ENCODE measurements at places on chromosomes 16 and 17. TPM values are rescaled to one million over a fixed set of nuclear protein-coding genes. Genes with fewer than 3 reads are reported as not detected.

DNA sequence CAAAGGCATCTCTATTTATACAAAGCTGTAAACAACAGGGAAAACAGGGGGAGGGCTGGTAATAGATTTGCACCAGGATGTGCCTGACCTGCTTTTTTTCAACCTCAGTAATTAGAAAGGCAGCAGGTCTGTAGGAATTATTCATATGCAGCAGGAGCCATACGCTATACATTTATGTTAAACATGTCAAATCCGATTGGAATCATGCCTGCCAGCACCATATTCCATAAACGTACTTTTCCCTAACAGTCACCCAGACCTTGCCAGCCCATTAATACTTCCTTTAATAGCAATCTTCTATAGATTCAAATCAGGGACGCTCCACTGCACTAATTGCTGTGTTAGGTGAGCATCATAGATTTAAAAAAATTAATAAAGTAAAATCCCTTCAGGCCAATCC is 223.9 kb downstream of the ZFHX3 start:
- no peak for DNase-seq
- H3K4me1 ChIP-seq: no peaks in the 10 kb centered on the region
- no peaks in the 10 kb centered on the region for H3K27me3 ChIP-seq
- H3K27ac ChIP-seq: no peak overlapping the region

The ADAD2 gene
- total RNA-seq: 1.9 TPM

DNA sequence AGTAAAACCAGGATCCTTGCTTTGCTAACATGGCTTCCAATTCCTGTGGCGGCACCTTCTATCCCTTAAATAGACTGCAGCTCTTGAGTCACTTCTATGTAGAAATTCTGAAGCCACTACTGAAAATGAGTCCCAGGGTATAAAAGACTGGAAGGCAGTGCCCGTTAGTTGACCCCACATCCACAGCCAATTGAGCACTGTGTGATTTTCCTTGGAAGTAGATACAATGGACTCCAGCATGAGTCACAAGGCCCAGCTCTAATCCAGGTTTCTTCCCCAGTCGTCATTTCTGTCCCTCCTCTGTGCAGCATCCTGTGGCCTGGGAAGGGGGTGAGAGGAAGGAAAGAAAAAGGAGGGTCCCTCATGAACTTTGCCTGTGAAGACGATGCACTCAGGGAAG is 69.5 kb downstream of the HLF start:
- H3K36me3 ChIP-seq: no peaks in the 10 kb centered on the region
- no peaks in the 10 kb centered on the region for H3K27me3 ChIP-seq
- no peaks in the 10 kb centered on the region for H3K4me1 ChIP-seq
- H3K27ac ChIP-seq: no peak overlapping the region

The OR2C1 gene
- total RNA-seq: not detected

GRCh38 chr17:27381007-27381501 is 75.2 kb upstream of the KSR1 start:
- no peaks in the 10 kb centered on the region for H3K36me3 ChIP-seq
- DNase-seq: peak; percentile 78
- no peaks in the 10 kb centered on the region for H3K27me3 ChIP-seq
- H3K4me1 ChIP-seq: peaks cover 25% of the 10 kb centered on the region

- H3K4me3 ChIP-seq: no peak overlapping the region
- no peak overlapping the region for H3K27ac ChIP-seq
- DNase-seq: no peak
- peaks cover 32% of the 10 kb centered on the region for H3K4me1 ChIP-seq
- no peaks in the 10 kb centered on the region for H3K27me3 ChIP-seq
Observed at GRCh38 chr17:38444151-38444550, 15.9 kb downstream of the ARHGAP23 start.

DNA sequence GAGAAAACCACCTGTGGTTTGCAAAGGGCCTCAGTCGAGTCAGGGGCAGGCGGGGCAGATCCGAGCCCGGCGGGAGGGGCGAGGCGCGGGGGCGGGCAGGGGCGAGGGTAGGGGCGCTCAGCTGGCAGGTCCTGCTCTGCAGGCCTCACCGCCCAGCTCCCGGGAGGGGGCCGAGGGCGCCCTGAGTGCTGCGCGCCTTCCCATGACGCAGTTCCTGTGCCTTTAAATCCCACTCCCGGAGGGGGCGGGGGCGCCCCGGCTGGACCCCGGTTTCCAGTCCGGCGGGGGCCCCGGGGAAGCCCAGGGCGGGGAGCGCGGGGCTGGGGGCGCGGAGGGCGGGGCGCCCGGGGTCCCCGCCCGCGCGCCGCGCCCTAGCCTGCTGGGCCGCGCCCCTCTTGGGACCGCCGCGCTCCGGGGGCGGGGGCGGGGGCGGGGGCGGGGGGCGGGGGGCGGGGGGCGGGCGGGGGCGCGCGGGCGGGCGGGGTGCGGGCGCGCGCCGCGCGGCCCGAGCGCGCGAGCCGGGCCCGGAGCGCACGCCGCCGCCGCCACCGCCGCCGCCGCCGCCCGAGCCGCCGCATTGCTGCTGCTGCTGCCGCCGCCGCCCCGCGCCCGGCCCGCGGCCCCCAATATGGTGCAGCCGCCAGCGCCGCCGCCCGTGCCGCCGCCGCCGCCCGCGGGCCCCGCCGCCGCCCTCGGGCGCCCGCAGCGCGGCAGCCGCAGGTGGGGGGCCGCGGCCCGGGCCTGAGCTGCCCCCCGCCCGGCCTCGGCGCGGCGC is at the start of gene JPH3:
Gene JPH3, plus strand, starts transcription at position 508 of the 775 bp plus-strand sequence. CDS start 639 bp downstream, outside the sequence.
- H3K27ac ChIP-seq: no peak within 1 kb of the TSS
- H3K36me3 ChIP-seq: no peaks in the 10 kb centered on the region
- peak within 1 kb of the TSS; percentile 36 for H3K4me3 ChIP-seq
- H3K27me3 ChIP-seq: peaks cover 87% of the 10 kb centered on the region

GRCh38 chr17:72266112-72266775 is 145.4 kb downstream of the SOX9 start:
- no peak overlapping the region for H3K4me3 ChIP-seq
- no peak overlapping the region for H3K27ac ChIP-seq
- H3K27me3 ChIP-seq: peaks cover 9% of the 10 kb centered on the region
- H3K36me3 ChIP-seq: no peaks in the 10 kb centered on the region
- H3K4me1 ChIP-seq: peaks cover 13% of the 10 kb centered on the region

DNA sequence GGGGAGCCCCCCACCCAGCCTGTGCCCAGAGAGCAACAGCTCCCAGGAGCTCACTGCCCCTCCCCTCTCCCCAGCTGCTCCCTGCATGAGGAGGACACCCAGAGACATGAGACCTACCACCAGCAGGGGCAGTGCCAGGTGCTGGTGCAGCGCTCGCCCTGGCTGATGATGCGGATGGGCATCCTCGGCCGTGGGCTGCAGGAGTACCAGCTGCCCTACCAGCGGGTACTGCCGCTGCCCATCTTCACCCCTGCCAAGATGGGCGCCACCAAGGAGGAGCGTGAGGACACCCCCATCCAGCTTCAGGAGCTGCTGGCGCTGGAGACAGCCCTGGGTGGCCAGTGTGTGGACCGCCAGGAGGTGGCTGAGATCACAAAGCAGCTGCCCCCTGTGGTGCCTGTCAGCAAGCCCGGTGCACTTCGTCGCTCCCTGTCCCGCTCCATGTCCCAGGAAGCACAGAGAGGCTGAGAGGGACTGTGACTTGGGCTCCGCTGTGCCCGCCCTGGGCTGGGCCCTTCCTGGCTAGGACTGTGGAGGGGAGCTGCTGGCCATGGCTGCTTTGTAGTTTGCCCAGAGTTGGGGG is 584 bp downstream of the TCAP start:
- no peak overlapping the region for H3K27ac ChIP-seq
- DNase-seq: no peak
- peaks cover 51% of the 10 kb centered on the region for H3K27me3 ChIP-seq
- H3K4me3 ChIP-seq: no peak overlapping the region
- H3K36me3 ChIP-seq: peaks cover 15% of the 10 kb centered on the region

The KRT33A gene
- 144 TPM for total RNA-seq

DNA sequence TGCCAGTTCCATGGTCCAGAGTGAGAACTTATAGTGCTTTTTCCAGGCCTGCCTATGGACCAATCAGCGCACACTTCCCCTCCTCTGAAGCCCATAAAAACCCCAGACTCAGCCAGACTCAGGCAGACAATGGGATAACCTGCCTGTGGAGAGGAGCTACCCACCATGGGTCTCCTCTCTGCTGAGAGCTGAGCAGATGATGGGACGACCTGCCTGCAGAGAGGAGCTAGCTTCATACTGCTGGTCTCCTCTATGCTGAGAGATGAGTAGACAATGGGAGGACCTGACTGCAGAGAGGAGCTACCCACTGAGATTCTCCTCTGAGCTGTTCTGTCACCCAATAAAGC is 144.7 kb downstream of the MYO1D start:
- H3K4me1 ChIP-seq: no peaks in the 10 kb centered on the region
- no peaks in the 10 kb centered on the region for H3K27me3 ChIP-seq
- H3K36me3 ChIP-seq: peaks cover 16% of the 10 kb centered on the region
- DNase-seq: no peak
- H3K27ac ChIP-seq: no peak overlapping the region

DNA sequence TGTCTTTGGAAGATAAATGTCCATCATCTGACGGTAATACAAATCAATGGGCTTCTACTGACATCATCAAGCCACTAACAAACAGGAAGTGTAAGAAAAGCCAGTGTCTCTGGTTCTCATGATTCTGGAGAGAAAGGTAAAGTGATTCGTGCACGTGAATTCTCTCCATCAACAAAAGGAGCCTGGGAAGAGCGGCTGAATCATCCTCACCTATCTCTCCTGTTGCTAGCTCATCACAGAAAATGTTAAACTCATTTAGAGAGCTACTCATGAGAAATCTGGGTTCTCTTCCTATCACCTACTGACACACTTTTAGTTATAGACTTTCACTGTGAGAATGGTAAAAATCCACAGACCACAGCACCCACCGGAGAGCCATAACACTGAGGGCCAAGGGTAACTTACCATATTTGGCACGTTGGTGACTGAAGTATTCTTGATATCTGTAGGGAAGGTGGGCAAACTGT is 70.3 kb downstream of the CREBBP start:
- no peak overlapping the region for H3K4me3 ChIP-seq
- peaks cover 26% of the 10 kb centered on the region for H3K36me3 ChIP-seq
- H3K27me3 ChIP-seq: no peaks in the 10 kb centered on the region
- H3K4me1 ChIP-seq: peaks cover 28% of the 10 kb centered on the region

DNA sequence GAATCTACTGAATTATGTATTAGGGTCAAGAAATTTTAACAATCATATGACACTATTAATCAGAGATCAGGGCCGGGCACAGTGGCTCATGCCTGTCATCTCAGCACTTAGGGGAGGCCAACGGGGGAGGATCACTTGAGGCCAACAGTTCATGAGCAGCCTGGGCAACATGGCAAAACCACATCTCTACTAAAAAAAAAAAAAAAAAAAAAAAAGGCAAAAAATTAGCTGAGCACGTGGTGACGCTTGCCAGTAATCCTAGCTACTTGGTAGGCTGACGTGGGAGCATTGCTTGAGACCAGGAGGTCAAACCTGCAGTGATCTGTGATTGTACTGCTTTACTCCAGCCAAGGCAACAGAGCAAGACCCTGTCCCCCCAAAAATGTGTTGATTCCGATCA is 52.5 kb upstream of the CLEC3A start:
- no peak overlapping the region for H3K4me3 ChIP-seq
- no peak for DNase-seq
- H3K27me3 ChIP-seq: no peaks in the 10 kb centered on the region
- H3K36me3 ChIP-seq: no peaks in the 10 kb centered on the region

DNA sequence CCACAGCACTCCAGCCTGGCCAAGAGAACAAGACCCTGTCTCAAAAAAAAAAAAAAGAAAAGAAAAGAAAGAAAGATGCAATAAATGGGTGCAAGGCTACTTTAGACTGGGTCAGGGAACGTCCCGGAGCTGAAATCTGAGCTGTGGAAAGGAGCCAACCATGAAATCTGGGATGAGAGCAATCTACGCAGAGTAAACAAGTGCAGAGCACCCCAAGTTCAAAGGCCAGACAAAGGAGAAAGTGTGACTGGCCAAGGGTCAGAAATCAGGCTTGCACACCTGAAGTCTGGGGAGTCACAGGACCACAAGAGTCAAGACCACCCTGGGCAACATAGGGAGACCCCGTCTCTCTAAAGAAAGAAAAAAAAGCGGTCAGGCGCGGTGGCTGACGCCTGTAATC is 2.8 kb downstream of the SHMT1 start:
- no peaks in the 10 kb centered on the region for H3K27me3 ChIP-seq
- no peak overlapping the region for H3K27ac ChIP-seq
- H3K4me3 ChIP-seq: no peak overlapping the region
- H3K36me3 ChIP-seq: peaks cover 16% of the 10 kb centered on the region
- peaks cover 19% of the 10 kb centered on the region for H3K4me1 ChIP-seq

The SLC47A1 gene
- total RNA-seq: 30.9 TPM

The SHBG gene
- not detected for total RNA-seq

The JUP gene
- 2,060 TPM for total RNA-seq

DNA sequence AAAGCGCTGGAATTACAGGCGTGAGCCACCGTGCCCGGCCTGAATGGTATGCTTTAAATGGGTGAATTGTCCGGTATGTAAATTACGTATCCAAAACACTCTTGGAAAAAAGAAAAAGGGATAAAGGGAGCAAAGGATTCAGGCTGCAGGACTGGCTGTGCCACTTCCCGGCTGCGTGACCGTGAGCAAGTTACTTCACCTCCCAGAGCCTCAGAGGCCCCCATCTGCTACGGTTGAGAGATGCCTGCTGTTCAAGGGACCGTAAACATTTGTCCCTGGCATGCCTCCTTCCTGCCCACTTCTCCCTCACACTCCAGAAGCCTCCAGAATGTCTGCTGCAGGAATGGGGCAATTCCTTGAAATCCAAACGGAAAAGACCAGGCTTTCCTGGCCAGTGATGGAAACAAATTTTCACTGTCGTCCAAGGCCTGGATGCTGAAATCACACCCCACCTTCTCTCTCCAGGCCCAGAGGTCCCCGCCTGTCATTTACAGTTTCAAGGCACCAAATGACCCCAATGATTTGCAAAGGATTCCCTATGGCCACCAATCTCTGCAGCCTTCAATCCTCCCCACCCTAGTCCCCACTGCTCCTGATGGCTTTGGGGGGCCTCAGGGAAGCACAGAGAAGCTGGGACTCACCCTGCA is 22.9 kb upstream of the LITAF start:
- H3K4me3 ChIP-seq: no peak overlapping the region
- DNase-seq: no peak
- peaks cover 22% of the 10 kb centered on the region for H3K4me1 ChIP-seq
- H3K27ac ChIP-seq: no peak overlapping the region
- H3K27me3 ChIP-seq: no peaks in the 10 kb centered on the region

DNA sequence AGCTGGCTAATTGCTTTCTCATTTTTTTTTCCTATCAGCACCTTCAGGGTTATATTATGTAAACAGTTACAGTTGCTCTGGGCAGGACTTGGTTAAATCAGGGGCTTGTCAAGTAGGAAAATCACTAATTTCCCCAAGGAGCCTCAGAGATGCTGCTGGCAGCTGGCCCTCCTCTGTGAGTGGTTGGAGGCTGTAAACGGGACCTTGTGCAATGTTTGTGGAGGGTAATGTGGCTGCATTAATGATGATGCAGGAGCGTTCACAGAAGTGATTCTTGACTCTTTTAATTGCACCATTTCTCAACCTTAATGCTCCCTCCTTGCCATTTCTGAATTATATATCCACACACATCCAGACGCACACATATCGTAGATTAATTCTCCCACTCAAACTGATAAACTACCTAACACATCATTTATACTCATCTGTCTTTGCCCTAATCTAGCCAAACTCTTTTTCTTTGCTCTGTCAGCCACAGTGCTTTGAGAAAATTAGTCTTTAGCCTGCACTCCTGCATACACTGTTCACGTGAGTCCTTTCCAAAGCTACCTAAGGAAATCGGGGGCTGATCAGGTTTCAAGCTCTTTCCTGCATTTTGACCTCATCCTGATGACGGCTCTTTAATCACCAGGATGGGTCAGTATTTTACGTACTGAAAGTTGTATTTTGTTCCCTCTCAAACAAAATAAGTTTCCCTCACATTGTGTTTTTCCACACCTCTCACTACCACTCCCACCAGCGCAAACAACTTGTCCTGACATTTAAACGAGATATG is 154.4 kb upstream of the PIRT start:
- no peaks in the 10 kb centered on the region for H3K36me3 ChIP-seq
- no peak overlapping the region for H3K4me3 ChIP-seq
- H3K4me1 ChIP-seq: no peaks in the 10 kb centered on the region
- H3K27me3 ChIP-seq: no peaks in the 10 kb centered on the region
- H3K27ac ChIP-seq: no peak overlapping the region

GRCh38 chr17:31313982-31314781 is at the start of gene EVI2B:
EVI2B (minus strand) TSS chr17:31314054; CDS start chr17:31305609, 8,445 bp downstream.
- H3K27ac ChIP-seq: peak within 1 kb of the TSS; percentile 32

The CCL16 gene
- total RNA-seq: not detected
